ENCODE measurements at places on chromosomes 1 and 21.

GRCh38 chr1:97258597-97258996 is 537.0 kb downstream of the PTBP2 start:
- no peak for DNase-seq

GRCh38 chr1:225847610-225848009 is 34.6 kb downstream of the TMEM63A start:
- no peak for DNase-seq

- no peak for DNase-seq
Observed at GRCh38 chr1:11874258-11874562, 15.5 kb upstream of the NPPB start.

DNA sequence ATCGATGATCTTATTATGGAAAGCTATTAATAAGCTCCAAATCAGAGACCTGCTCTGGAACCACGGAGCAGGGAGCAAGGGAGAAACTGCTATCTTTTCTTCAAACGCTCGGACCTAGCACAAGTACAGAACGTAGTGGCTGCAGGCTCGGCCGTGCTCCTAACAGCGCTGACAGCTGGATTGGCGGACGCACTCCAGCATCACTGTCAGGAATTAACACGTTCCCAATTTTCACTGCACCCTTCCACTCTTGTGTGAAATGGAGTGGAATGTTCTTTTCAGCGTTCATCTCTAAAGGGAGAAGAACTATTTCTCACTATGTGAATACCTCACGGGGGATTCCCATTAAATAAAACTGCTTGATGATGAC is 106.9 kb downstream of the ZNF281 start:
- DNase-seq: no peak

- DNase-seq: no peak
Observed at GRCh38 chr1:206568779-206569352, 43.4 kb downstream of the EIF2D start.

DNA sequence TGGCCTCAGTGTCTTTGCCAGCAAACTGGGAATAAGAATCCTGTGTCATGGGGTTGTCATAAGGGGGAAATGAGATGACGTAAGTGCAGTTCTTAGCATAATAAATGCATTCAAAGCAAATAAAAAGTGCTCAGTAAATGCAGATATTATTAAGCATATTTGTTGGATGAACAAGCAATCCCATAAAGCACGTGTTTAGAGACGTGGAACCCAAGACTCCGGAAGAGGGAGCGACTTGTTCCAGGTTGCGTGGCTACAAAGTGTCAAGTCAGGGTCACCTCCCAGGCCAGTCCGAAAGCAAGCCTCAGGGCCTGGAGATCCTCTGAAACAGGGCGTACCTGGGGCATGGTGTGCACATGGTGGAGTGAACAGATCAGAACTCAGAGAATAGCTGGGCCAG is 58.0 kb upstream of the LAPTM5 start:
- no peak for DNase-seq

GRCh38 chr21:23131177-23131576 is 2133.0 kb downstream of the NCAM2 start:
- DNase-seq: no peak

GRCh38 chr1:165055581-165055980 is 300.9 kb downstream of the LMX1A start:
- no peak for DNase-seq

DNA sequence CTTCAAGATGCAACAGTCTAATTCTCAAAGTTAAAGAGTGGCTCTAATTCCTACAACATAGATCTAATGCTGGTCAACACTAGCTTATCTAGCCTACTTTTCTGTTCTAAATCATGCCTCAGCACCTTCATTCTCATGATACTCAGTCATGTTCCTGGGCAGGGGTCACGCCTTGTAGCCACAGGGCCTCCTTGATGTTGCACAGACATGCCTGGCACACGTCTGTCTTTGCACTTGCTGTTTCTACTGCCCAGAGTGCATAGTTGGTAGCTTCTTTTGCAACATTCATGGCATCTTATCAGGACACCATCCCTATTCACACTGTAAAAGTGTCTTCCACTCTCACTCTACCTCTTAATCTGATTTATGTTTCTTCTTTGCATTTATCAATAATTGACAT is 76.6 kb downstream of the TBX15 start:
- no peak for DNase-seq

GRCh38 chr1:213123087-213123486 is 72.0 kb downstream of the RPS6KC1 start:
- DNase-seq: no peak

DNA sequence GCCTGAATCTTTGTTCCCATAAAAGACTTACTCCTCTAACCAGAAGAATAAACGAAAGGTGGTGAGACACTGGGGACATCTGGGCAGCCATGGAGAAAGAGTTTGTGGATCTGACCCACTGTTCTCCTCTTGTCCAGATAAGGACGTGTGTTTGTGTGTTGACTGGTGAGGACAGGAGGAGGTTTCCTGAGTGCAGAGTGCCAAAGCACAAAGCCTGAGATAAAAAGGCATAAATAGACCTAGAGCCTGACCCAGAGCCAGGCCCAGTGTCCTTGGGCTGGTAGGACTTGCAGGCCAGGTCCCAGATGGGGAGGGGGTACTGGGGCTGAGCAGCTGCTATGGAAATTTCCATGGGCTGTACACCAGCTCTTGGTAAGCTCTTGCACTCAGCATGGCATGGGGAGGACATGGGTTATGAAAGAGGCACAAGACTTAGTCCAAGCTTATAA is 19.6 kb upstream of the COQ8A start:
- DNase-seq: no peak

DNA sequence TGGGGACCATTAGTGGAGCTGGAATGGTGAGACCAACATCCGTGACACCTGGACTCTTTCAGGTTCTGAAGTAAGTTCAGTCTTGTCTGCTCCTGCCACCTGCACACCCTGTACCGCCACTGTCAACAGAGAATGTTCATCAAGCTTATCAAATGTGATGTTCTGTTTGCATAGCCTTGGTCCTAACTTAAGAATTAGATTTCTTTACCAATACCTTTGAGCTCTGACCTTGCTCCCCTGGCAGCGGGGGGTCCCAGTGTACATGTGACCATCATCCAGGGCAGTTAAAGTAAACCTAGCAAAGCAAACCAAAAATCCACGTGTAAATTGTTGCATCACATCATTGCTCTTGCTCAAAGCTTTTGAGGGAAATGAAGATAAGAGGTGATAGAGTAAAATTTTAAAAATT is 14.5 kb downstream of the SLC25A33 start:
- DNase-seq: no peak

GRCh38 chr1:183757061-183757460 is 47.9 kb upstream of the RGL1 start:
- no peak for DNase-seq

DNA sequence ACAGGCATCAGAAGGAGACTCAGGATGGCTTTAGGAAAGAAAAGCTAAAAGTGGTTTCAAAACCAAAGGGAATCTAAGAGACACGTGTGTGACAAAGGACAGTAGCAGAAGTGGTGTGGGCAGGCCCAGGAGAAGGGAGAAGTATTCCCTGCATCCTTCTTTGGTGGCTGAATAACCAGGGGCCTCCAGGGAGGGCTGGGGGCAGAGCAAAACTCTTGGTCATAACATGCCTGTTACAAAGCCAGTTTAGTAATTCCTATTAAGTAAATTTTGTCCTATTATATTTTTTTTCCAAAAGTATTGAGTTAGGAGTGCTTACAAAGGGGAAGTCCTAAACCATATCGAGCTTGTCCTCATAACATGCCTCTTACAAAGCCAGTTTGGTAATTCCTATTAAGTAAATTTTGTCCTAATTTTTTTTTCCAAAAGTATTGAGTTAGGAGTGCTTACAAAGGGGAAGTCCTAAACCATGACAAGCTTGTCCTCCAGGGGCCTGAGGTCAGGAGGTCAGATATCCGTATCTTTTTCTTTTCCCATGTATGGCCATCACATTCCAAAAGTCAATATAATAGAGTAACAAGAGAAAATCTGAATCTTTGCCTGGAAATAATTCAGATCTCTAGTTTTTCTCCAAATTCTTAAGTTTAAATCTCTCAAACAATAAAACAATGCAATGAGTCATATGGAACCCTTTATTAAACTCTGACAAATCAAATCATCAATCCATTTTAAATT is 509.2 kb downstream of the LTN1 start:
- no peak for DNase-seq

GRCh38 chr1:54846716-54847284 is 40.2 kb downstream of the DHCR24 start:
- DNase-seq: no peak

DNA sequence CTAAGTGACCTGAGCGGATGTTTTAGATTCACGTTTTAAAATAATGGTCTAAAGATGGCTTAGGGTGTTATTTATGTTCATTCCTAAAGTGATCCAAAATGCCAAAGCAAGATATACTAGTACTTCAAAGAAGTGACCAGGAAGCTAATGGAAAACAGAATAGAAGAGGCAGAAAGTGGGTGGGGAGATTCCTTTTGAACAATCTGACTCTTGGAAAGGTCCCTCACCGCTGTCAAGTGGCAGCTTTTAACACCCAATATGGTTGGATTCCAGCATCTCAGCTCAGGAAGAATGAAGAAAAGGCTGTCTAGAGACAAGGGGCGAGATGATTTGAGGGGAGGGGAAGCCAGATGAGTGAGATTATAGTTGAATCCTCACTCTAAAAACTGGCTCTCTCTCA is 90.3 kb downstream of the SCMH1 start:
- no peak for DNase-seq

- DNase-seq: no peak
Observed at GRCh38 chr1:31105646-31106045, 40.1 kb upstream of the PUM1 start.

- DNase-seq: no peak
Observed at GRCh38 chr1:77468257-77468948, 186.6 kb downstream of the AK5 start.

DNA sequence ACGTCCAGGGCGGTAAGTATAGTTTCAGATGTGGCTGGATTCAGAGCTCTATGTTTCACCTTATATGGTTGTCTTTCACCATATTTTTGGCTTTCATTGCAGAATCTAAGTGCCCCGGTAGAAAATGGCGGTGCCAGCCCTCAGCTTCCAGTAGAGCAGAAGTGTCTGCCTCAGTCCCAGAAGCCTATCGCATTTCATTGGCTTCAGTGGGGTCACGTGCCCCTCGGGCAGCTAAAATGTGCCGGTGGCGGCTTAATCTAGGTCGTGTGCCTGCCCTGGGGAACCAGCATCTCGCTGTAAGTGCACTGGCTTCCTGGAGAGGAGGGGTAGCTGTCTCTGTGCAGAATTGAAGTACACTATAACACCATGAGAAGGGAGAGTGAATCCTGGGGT is 107.4 kb upstream of the MAGI3 start:
- no peak for DNase-seq

- DNase-seq: peak; percentile 99
Observed at GRCh38 chr1:206012086-206012859, 9.1 kb upstream of the RAB7B start.

DNA sequence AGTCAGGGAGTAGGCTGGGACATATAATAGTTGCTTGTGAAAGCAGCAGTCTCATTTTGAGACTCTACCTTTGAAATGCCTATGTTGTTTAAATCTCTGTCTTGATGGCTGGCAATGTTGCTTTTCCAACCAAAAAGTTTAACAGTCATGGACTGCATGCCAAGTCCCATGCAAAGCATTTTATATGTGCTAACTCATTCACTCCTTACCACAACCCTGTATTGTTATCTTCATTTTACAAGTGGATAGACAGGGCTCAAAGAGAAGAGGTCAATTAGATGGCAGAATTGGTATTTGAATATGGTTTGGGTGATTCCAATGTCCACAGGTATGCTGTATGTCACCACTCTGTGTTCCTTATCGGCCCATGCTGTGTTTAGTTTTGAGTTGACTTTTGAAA is 331.4 kb upstream of the USP24 start:
- DNase-seq: no peak

DNA sequence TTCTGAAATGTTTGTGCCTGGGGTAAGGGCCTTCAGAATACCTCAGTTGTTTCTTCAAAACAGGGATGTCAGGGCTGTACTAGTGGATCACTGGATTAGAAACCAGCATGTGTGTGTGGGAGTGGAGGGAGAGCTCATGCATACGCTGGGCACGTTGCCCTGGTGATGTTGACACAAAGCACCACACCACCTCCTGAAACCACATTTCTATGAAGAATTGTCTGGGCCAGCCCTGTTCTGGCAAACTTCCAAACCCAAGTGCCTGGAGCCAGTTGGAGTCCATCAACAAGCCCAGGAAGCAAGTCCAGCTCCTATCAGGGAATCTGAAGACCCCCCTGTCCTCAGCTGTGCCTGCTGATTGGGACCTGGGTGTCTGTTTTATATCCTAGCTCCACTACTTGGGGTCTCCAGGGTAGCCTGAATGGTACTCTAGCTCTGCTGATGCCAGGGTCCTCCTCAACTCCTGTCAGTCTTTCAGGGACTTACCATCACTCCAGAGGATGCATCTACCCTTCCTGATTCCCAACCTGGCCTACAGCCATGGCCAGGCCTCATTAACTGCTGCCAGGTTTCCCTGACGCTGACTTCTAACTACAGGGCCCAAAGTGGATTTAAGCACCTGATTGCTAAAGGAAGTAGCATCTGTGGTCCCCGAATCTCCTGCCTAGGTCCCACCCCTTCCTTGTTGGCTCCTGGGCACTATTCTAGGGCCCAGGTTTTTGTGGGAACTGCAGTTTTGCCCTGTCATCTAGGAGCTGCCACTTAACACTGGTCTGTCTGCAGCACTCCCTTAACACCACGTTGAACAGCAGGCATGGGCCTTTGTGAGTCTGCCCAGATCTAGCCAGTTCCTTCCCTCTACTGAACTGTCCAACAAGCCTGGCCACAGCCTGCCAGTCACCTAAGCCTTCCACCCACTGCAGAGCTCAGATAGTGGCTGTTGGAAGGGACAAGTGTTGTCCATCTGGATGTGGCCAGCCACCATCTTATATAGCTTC is 45.5 kb downstream of the LPAR3 start:
- DNase-seq: peak; percentile 40

GRCh38 chr21:41888749-41889376 is 9.7 kb upstream of the PRDM15 start:
- no peak for DNase-seq

- DNase-seq: peak; percentile 42
Observed at GRCh38 chr21:38669186-38669585, 136.5 kb upstream of the ETS2 start.

DNA sequence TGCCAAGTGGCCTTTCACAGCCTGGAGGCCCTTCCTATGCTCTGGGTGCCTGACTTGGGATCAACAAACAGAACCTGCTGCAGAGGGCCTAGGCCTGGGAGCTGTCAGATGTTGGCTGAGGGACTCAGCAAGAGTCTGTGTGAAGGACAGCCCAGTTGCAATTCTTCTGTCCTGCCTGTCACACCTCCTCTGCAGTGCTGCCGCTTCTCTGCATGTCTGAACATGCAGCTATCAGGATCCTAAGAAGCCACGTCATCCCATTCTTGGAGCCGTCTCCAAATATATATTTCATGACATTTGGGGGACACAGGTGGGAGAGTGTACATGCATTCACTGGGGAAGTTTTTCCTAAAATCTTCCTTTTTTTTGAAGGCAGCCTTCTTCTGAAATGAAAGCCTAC is 8.6 kb downstream of the FCAMR start:
- no peak for DNase-seq

GRCh38 chr1:38608202-38608864 is 251.2 kb downstream of the RRAGC start:
- DNase-seq: peak; percentile 1
